HEK293T (cell line): ENCODE measurements at places on chromosomes 13 and 19.

DNA sequence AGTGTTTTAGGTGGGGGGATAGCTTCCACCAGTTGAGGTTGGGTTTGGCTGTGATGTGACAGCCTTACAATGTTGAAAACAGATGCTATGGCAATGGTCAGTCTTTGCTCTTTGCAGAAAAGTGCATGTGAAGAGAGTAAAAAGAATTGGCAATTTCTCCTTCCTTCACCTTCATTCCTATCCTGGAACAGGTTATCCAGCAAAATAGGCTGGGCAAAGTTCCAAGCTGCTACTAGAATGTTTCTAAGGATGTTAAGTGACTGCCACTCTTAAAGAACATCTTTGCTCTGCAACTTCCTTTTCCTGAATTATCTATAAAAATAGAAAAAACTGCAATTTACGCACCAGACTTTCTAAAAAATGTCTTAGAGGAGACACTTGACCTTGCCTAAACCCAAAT lies 50.1 kb upstream of the MYCBP2 start:
- no peak for DNase-seq

- DNase-seq: no peak
These were observed 1925.8 kb upstream of the PRR20A start for GRCh38 chr13:55214841-55215345.

GRCh38 chr19:44747739-44748425 lies 626 bp upstream of the BCL3 start:
- peak; percentile 42 for DNase-seq

GRCh38 chr13:109783815-109784589 lies 2.4 kb downstream of the IRS2 start:
- no peak for DNase-seq

DNA sequence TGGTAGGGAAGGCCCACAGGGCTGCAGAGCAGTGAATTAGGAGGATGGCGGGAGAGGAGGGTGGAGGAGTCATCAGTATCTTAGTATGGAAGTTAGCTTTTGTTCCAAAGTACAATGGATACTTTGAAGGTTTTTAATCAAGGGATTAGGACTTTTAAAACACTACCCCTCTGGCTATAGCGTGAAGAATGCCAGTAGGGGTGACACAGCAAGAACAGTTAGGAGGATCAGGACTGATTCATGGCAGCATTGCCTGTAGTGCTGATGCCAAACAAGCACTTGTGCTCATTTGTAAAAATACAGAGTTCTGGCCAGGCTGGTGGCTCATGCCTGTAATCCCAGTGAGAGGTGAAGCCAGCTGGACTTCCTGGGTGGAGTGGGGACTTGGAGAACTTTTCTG lies 46.2 kb downstream of the SKA3 start:
- DNase-seq: no peak

GRCh38 chr13:28128030-28128429 lies 10.3 kb upstream of the PAN3 start:
- no peak for DNase-seq

DNA sequence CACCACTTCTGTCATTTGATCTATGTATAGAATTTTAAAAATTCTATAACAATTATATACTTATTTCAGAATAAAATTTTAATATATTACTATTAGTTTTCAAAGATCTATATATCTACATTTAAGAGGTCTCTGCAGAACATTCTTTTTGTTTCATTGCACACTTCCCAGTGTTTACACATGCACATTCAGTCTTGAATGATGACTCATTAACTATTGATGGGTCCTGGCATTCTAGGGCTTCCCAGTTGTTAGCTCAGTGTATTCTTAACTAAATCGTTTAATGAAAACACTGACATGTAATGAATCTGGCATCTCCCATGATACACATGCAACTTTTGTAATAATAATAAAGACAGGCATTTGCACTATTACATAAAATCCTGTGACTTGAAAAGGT lies 324.6 kb downstream of the KLF12 start:
- DNase-seq: no peak

GRCh38 chr19:39142630-39143029 lies 17.0 kb downstream of the PAK4 start:
- DNase-seq: no peak

- no peak for DNase-seq
These were observed 11.7 kb downstream of the RAP2A start for GRCh38 chr13:97445522-97446187.

DNA sequence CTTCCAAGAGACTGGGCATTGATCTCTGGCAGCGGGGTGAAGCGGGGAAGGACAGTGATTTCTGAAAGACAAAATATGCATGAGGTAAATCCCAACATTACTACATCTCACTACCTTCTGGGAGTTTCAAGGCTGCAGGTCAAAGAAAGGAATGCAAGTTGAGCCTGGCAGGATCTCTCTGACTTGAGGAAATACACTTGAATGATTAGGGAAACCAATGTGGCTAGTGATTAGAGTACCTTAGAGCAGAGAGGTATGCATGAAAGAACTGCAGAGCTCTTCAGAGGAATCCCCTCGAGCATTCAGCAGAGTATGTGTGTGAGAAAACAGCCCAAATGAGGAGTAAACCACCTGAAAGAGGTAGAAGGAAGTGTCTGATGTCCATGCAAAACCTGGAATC lies 2874.1 kb upstream of the PCDH20 start:
- no peak for DNase-seq

DNA sequence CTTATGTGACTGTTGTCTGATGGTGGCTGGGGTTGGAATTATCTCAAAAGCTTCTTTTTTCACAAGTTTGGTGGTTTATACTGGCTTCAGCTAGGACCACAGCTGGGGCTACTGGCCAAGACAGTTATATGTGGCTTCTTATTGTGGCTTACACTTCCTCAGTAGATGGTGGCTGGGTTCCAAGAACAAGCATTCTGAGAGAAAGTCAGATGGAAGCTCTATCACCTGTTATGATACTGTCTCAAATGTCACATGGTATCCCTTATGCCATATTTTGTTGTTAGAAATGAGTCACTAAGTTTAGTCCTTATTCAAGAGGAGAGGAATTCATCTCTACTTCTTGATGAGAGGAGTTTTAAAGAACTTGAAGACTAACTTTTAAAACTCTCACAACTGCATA lies 41.6 kb downstream of the NDFIP2 start:
- no peak for DNase-seq

DNA sequence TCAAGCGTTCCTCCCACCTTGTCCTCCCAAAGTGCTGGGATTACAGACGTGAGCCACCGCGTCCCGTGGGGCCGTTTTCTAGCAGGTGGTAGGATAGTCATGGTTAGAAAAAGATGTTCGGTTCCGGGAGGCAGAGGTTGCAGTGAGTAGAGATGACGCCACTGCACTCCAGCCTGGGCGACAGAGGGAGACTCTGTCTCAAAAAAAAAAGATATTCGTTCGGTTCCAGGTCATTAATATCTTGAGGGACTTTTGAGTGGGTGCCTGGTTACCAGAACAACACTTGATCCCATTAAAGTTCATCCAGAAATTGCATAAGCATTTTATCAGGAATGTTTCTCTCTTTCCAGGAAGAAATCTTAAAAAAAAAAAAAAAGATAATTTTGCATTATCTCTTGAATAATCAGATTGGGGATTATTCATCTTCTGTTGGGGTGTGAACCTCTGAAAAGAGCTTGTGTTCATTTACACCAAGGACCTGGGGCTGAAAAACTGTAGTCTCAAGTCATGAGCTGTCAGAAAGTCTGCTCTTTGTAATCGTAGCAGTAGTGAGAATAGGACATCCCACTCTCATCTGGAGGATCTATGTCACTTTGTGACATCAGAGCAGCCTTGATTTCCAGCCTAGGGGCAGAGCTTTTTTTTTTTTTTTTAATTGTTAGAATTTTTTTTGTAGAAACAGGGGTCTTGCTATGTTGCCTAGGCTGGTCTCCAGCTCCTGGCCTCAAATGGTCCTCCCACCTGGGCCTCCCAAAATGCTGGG lies 1.0 kb upstream of the ETHE1 start:
- DNase-seq: no peak

DNA sequence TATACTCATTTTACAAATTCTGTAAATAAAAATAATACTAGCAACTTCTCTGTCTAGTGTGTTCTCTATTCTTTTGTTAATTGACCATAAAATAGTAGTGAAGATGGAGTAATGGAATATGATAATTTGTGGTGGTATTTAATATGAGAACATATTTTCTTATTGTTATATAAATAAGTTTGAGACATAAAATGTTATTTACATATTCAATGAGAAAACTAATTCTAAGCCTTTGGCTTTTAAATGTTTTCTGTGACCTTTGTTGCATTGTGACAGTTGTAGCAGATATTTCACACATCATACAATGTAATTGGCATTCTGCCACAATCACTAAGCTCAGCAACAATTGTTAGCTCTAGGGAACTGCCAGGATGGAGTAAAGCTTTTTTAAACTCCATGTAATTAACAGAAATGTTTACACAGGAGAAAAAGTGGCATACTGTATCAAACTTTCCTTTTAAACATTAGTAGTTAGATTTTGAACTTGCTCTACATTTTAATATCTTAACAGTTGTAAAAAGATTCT lies 562.1 kb upstream of the PCDH9 start:
- DNase-seq: no peak

DNA sequence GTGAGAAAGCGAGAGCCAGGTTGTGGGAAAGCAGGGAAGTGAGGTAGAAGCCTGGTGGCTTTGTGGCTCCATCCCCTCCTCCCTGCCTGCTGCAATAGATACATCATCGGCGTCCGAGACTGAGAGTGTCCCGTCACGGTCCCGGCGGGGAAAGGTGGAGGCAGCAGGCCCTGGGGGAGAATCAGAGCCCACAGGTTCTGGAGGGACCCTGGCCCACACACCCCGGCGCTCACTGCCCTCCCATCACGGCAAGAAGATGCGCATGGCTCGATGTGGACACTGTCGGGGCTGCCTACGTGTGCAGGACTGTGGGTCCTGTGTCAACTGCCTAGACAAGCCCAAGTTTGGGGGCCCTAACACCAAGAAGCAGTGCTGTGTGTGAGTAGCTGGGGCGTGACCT lies 5.1 kb downstream of the KMT2B start:
- DNase-seq: no peak

DNA sequence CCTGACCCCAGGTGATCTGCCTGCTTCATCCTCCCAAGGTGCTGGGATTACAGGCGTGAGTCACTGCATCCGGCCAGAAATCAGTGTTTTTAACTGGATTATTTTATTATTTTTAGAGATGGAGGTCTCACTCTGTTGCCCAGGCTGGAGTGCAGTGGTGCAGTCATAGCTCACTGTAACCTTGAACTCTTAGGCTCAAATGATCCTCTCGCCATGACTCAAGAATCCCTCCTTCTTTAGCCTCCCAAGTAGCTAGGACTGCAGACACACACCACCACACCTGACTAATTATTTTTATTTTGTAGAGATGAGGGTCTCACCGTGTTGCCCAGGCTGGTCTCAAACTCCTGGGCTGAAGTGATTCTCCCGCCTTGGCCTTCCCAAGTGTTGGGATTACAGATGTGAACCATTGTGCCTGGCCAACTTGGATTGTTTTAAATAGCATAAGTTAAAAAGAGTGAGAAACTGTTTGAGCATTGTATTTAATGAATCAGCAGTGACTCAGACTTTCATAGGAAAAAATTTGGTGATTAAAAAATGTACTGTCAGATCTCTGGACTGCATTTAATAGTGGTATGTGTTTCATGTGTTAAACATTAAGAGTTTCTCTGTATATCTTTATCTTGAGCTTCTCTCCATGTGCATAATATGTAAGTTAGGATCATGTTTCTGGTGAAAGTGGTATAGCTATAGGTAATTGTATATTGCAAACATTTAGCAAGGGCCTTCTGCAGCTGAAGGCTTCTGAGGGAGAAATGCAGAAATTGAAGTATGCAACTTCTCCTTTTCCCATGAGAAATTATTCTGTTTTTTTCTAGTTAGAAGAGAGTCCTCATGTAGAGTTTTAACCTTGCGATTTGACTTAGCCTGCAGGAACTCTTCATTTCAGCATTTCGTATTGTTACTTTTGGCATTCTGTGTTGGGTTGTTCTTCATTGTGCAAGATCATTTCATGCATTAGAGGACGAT lies 121.2 kb downstream of the PCCA start:
- DNase-seq: no peak

DNA sequence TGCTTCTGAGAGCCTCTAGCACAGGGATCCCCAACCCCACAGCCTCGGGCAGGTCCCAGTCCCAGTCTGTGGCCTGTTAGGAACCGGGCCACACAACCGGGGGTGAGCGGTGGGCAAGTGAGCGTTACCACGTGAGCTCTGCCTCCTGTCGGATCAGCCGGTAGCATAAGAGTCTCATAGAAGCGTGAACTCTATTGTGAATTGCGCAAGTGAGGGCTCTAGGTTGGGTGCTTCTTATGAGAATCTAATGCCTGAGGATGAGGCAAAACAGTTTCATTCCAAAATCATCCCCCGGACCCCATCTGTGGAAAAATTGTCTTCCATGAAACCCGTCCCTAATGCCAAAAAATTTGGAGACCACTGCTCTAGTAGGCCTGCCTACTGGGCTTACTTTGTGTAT lies 87.0 kb upstream of the UBL3 start:
- no peak for DNase-seq

DNA sequence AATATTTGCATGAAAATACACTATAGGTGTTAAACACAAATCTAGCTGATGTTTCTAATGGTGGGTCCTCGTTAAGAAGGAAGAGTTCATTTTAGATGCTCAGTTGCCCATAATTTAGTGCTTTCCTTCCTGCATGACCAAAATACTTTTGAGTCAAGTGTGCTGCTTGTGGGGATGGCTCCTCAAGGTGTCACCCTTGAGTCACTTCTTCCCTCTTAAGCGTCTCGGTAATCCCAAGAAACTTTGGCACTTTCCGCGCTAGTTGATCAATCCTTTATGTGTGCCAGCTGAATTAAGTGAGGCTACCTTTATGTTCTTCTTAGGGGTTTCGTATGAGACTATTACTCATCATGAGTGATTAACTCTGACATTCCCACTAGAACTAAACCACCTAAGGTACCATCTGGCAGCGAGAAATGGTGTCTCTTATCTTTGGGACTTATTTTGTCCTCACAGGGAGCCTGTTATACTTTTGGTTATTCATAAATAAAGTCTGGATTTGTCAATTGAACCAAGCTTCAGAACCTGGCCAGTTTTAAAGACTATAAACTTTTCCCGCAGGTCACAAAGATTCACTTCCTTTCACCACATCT lies 106.8 kb downstream of the NHLRC3 start:
- DNase-seq: peak; percentile 68

GRCh38 chr19:49415810-49416200 lies 7.4 kb downstream of the PTH2 start:
- no peak for DNase-seq

GRCh38 chr19:15551293-15552004 lies 43.1 kb downstream of the CYP4F22 start:
- peak; percentile 78 for DNase-seq

- no peak for DNase-seq
These were observed 10.6 kb downstream of the SLC15A1 start for GRCh38 chr13:98741741-98742435.

GRCh38 chr13:67771106-67771505 lies 541.0 kb upstream of the PCDH9 start:
- no peak for DNase-seq
